Ovary (tissue), 10 donors: ENCODE measurements at places on chromosomes 11 and 22. TPM values are rescaled to one million over a fixed set of nuclear protein-coding genes. Genes with fewer than 3 reads are reported as not detected.
A peak's percentile ranks its signal among the peaks of the same experiment; 100 is the strongest.

The OR5B21 gene
- polyA plus RNA-seq = not detected

DNA sequence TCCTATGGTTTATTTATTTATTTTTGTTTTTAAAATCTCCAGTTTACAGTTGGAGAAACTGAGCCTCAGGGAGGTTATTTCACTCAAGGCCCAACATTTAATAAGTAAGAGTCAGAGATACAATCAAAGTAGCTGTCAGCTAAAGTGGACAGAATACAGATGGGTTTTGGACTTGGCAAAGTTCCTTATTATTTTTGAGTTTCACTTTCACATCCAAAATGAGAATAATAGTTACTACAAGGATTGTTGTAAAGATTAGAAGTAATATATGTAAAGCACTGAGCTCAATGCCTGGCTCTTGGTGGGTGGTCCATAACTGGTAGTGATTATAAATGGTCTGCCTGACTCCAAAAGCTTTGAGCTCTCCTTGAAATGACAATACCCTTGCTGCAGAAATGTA is 87.5 kb upstream of the SESN3 start:
- no peak for DNase-seq

DNA sequence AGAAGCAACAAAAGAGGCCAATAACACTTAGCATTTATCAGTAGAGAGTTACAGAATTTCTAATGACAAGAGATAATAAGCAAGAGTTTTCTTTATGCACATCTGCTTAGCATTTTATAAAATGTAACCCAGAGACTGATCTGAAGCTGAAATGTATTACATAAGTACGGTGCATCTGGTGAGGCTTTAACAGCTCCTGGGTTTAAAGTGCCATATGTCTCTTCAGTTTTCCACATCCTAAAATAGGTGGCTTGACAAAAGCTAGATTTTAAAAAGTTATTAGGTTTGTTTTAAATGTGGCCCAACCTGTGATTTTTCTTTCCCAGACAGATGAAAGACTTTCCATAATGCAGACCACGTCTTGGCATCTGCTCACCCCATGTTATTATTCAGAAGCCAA is 620.7 kb upstream of the ARHGAP42 start:
- DNase-seq = no peak

DNA sequence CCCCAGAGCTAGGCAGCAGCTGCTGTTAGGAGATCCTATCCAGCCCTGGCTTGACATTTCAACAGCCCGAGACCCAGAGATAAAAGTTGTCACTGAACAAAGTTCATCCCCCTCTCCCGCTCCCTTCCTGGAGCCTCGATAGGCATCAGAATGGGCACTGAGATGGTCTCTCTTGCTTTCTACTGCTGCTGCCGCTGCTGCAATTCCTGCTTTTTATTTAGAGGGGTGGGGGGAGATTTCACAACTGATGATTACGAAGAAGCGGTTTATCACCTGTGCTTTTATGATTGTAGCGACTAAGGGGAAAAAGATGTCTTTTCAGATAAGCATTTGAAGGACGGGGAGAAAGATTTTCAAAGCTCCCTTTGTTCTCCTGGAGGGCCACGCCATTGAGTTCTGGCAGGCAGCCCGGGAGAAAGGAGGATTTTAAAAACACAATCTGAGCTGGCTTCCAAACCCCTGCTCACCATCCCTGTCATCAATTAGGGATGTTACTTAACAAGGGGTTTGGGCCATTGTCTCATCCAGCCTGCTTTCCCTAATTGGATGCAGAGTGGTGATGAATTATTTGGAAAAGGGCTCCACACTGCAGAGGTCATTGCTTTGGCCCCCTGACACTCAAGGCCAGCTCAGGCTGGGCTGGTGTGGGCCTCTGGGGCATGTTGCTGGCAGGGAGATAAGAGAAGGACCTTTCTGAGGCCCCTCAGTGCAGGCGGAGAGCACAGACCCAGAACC is 344.7 kb downstream of the BUD13 start:
- DNase-seq = no peak

- no peak for DNase-seq
Observed at GRCh38 chr22:47130883-47131631, 368.6 kb downstream of the TBC1D22A start.

- no peak for DNase-seq
Observed at GRCh38 chr11:78138291-78138690, 1.1 kb downstream of the ALG8 start.

DNA sequence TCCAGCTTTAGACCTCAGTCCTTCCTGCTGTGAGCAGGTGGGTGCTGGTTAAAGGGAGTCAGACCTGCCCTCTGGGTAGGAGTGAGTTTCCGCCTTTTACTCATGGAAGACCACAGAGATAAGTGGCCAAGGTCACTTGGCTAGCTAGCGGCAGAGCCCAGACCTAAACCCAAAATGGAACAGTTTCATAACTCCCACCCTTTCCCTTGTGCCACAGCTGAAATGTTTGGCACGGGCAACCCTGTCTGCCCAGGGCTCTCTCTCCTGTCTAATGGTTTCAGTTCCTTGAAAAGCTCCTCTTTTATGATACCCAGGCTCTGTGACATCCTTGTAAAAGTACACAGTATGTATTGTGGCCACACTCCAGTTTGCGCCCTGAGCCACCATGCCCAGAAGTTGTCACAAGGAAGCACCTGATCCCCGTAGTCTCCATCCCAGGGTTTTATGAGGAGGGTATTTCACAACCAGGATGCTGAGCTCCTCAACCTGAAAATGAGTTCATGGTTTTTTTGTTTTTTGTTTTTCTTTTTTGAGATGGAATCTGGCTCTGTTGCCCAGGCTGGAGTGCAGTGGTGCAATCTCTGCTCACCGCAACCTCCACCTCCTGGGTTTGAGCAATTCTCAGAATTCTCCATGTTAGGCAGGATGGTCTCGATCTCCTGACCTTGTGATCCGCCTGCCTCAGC is 5.1 kb downstream of the MB start:
- DNase-seq = no peak

The ADAMTS15 gene
- polyA plus RNA-seq = 1.2 TPM

GRCh38 chr11:29627541-29627940 is 389.3 kb downstream of the KCNA4 start:
- no peak for DNase-seq

DNA sequence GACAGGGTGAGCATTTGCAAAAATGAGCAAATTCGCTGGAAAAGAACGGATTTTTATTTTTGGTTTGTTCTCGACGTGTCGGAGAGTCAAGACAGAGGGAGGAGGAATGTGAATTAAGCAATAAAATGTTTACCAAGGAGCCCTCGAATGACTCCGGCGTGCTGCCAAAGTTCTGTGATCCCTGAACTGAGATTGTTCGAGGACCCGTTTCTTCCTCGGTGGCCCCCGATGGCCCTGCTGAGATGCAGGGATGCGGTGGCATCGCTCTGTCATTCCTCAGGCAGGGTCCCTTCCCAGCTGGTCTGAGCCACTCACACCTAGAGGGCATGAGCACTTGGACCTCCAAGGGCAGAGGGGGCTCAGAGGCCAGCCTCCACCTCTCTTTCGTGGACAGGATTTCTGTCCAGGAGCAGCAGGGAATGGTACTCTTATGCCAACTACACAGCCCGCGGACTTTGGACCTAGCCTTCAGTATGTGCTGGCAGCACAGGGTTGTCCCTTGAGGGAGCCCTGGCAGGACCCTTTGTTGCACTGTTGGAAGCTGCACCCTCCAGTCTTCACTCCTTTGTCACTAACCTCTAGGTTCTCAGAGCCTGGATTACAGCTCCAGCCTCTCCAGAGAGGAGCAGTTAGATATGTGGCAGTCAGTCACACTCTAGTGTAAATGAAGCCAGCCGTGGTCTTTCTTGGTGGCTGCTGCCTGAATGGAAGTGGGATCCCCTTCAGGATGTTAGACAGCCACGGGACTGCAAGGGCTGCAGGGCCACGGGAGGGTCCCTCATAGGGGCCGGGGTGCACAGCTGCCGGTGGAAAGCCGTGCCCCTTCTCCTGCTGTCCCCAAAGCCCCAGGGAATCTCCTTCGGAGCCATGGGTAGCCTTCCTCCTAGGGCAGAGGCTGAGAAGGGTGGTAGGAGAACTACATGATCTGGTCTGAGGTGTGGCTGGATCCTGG is 109.4 kb upstream of the ANO1 start:
- no peak for DNase-seq

- DNase-seq = no peak
Observed at GRCh38 chr11:35158701-35159510, 19.9 kb downstream of the CD44 start.

GRCh38 chr11:132646890-132647289 is 885.4 kb downstream of the OPCML start:
- no peak for DNase-seq

GRCh38 chr22:49740242-49740641 is 87.4 kb downstream of the BRD1 start:
- DNase-seq = no peak

- DNase-seq = no peak
Observed at GRCh38 chr11:18106688-18107087, 806 bp upstream of the SAAL1 start.

The DEUP1 gene
- 0.05 TPM for polyA plus RNA-seq

DNA sequence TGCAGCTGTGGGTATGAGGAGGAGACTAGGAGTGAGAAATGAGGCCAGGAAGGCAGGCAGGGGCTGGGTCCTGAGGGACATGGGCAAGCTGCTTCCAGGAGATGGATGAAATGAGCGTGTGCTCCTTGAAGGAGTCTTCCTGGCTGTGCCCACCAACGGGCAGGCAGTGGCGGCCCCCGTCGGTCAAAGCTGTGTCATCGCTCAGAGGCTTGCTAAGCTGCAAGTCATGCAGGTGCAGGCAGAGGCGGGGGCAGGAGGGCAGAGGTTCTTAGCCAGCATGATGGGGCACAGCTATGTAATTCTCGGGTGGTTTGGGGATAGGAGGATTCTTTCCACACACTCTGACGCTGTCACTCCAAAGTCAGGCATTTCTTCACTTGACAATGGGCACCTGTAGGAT is 12.5 kb upstream of the PEX26 start:
- DNase-seq = no peak

- DNase-seq = no peak
Observed at GRCh38 chr22:35099883-35100282, 33.9 kb downstream of the ISX start.

DNA sequence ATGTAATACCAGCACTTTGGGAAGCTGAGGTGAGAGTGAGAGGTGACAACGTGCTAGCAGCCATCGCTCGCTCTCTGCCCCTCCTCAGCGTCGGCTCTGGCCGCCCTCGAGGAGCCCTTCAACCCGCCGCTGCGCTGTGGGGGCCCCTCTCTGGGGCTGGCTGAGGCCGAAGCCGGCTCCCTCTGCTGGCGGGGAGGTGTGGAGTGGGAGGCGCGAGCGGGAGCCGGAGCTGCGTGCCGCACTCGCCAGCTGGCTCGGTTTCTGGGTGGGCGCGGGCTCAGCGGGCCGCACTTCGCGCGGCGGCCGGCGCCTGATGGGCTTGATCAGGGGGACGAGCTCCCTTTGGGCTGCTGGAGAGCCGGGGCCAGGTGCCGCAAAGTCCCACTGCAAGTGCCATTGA is 98.9 kb upstream of the UBASH3B start:
- DNase-seq = no peak

The ETS1 gene
- polyA plus RNA-seq = 33.2 TPM

- DNase-seq = no peak
Observed at GRCh38 chr11:6006846-6007245, at the start of gene OR56A4. Gene OR56A4, minus strand, starts transcription at chr11:6006946. Its CDS starts 3,954 bp downstream, at chr11:6002992.

The SNRPD3 gene
- 98.2 TPM for polyA plus RNA-seq

DNA sequence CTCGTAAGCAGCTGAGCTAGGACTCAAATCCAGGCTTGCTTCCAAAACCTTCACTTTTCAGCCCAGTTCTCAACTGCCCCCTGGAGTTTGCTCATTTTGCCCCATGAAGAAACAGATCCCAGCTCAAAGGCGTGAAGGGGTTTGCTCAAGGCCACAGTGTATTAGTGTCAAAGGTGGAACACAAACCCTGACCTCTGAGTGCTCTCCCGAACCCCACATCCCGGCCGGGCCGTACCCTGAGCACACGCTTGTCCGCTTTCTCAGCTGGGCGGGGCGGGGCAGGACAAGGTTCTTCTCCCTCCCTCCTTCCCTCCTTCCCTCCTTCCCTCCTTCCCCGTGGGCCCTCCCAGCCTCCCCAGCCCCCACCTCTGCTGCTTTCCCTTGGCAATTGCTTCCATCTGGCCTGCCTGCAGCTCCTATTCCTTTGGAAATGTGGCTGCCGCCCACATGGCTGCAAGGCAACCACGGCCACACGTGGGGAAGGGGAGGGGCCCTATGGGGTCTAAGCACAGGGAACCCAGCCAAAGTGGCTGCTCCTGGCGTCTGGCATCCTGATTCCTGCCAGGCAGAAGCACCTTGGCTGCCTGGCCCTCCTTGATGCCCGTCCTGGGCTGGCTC is 4.1 kb downstream of the ST3GAL4 start:
- peak; percentile 95 for DNase-seq

- no peak for DNase-seq
Observed at GRCh38 chr22:23192133-23192532, 11.8 kb downstream of the BCR start.

GRCh38 chr11:121237686-121238658 is 54.6 kb upstream of the SC5D start:
- DNase-seq = no peak

DNA sequence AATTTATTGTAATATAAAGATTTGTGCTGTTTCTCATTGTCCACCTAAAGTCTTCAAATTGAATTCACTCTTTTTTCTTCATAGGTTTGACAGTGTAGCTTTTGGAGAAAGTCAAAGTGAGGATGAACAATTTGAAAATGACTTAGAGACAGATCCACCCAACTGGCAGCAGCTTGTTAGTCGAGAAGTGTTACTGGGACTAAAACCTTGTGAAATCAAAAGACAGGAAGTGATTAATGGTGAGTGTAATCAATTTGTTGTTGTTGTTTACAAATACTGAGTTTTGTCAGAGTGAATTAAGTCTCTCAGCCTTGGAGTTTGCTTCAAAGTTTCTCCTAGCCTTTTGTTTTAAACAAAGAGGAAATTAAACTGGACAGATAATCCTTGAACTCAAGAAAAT is 53.6 kb upstream of the GRIK4 start:
- no peak for DNase-seq

GRCh38 chr11:83566950-83567349 is 280.8 kb upstream of the CCDC90B start:
- DNase-seq = no peak

- DNase-seq = no peak
Observed at GRCh38 chr11:119780222-119780953, 51.4 kb upstream of the NECTIN1 start.

- DNase-seq = no peak
Observed at GRCh38 chr11:109155291-109155690, 266.7 kb upstream of the C11orf87 start.

DNA sequence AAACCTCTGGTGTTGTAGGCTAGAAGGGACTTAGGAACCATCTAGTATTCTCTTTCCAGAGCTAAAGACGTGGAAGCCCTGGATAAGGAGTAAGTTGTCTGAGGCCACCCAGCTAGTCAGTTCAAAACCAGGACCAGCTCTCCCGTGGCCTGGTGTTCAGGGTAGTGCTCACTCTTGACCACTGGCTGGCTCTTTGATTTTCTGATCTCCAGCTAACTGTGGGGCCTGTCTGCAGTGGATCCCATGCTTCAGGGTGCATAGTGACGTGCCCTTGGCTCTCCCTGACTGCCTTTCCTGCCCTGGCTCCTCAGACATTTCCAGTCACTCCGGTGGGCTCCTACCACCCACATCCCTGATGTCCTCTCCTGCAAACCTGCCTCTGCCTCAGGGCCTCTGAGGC is 1.3 kb downstream of the CLMP start:
- DNase-seq = no peak

The MMP8 gene
- 0.02 TPM for polyA plus RNA-seq

The CALCB gene
- polyA plus RNA-seq = 0.02 TPM
